ENCODE measurements at places on chromosomes 5 and 9. TPM values are rescaled to one million over a fixed set of nuclear protein-coding genes. Genes with fewer than 3 reads are reported as not detected.

DNA sequence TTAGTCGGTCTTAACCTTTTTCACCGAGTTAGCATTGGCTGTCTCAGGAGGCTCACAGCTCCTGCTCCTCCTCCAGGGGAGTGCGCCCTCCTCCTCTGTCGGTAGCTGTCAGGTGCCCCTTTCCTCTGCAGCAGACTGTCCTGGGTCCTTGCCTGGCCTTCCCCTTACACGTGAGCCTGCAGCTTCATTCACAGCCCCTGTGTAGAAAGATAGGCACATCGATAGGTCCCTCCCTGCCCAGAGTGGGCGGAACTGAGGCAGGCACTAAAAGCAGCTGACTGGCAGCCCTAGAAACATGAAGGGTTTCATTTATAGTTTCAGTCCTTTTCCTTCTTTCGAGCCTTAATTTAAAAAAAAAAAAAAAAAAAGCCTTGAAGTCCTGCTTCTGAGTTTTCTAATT, 17.2 kb downstream of the TENT4A start:
- DNase-seq: no peak

GRCh38 chr5:111228520-111229220, 4.5 kb downstream of the CAMK4 start:
- no peak for DNase-seq

FOXD4L5 gene
- polyA plus RNA-seq: not detected

DNA sequence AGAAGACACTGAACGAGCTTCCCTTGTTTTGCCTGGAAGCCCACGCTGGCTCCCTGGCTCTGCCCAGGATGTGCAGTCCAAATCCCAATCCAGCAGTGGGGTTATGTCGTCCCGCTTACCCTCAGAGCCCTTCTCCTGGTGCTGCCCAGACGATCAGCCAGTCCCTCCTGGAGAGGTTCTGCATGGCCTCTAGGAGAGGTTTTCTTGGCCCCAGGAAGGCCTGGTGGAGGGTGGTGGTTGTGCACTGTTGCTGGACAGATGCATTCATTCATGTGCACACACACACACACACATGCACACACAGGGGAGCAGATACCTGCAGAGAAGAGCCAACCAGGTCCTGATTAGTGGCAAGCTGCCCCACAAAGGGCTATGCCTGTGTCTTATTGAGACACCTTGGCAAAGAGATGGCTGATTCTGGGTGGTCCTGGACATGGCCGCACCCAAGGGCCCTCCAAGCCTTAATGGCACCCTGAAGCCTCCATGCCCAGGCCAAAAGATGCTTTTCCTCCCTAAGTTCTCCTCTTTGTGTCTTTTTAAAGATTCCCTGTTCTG, 10.5 kb upstream of the OLFM1 start:
- DNase-seq: no peak

TYRP1 gene
- 15.3 TPM for polyA plus RNA-seq

PDE6A gene
- 0.07 TPM for polyA plus RNA-seq

All from right cardiac atrium (tissue), 5 donors.